ENCODE measurements at places on chromosomes 7 and 10. TPM values are rescaled to one million over a fixed set of nuclear protein-coding genes. Genes with fewer than 3 reads are reported as not detected.

The ZNF488 gene
- not detected for total RNA-seq

The OPALIN gene
- not detected for total RNA-seq

The CEP55 gene
- total RNA-seq, result 3.6 TPM

The JAZF1 gene
- 36.5 TPM for total RNA-seq

DNA sequence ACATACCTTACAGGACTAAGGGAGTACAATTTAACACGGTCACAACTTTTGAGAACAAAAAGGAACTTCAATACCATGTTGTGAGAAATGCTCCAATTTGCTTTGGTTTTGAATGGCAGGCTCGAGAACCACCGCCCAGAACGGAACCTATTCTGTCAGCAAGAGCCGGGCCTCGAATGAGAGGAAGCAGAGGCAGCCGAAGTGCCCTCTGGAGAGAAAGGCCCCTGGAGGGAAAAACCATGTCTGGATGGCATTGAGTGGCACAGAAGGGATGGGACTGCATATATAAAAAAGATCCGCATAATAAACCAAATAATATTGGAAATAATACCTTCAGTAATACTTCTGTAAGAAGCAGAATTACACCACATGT, 85.6 kb downstream of the CHST15 start:
- no peak for ATAC-seq

- no peak for ATAC-seq
Observed at GRCh38 chr7:82105463-82105862, 335.6 kb upstream of the HGF start.

- no peak for ATAC-seq
Observed at GRCh38 chr7:1263391-1263951, 30.8 kb downstream of the UNCX start.

DNA sequence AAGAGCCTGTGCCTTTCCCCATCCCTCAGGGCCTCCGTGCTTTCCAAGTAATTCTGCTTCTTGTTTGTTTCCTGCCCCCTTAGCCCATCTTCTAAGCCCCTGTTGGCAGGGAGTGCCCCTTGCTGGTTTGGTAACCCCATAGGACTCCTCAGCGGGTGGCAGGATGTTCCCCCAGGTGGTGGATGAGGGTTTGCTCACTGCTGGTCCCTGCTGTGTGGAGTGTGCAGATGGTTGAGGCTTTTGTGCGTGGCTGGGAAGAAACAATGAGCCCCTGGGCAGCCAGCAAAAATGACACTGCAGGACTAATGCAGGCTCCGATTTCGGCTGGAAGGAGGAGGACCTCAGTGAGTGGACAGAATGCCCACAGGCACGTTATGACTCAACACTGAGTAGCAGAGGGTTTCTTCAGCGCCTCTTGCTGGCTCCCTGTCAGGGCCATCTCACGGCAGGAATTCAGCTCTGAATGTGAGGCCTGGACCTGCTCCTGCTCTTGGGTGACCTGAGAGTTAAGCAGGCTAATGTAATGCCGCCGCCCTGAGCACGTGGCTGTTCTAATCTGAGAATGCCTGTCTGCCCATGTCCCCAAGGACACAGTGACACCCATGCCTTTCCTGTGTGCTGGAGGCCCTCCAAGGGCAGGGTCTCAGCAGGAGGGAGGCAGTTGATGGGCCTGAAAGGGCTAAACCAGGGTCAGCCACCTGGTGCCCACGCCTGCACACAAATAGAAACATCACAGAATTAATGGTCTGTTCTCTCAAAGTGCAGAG, 16.6 kb downstream of the BAG3 start:
- peak; percentile 92 for ATAC-seq
